Bronchial epithelial cell (primary cell): ENCODE measurements at places on chromosomes 1 and 21. TPM values are rescaled to one million over a fixed set of nuclear protein-coding genes. Genes with fewer than 3 reads are reported as not detected.

Gene LRRC8B
- total RNA-seq, result 7.6 and 17.5 TPM in 2 replicates

Gene BRDT
- total RNA-seq, result not detected in 2 replicates

Gene ADAMTS5
- 0.26 TPM in 1 of 2 replicates, not detected in the other for total RNA-seq

DNA sequence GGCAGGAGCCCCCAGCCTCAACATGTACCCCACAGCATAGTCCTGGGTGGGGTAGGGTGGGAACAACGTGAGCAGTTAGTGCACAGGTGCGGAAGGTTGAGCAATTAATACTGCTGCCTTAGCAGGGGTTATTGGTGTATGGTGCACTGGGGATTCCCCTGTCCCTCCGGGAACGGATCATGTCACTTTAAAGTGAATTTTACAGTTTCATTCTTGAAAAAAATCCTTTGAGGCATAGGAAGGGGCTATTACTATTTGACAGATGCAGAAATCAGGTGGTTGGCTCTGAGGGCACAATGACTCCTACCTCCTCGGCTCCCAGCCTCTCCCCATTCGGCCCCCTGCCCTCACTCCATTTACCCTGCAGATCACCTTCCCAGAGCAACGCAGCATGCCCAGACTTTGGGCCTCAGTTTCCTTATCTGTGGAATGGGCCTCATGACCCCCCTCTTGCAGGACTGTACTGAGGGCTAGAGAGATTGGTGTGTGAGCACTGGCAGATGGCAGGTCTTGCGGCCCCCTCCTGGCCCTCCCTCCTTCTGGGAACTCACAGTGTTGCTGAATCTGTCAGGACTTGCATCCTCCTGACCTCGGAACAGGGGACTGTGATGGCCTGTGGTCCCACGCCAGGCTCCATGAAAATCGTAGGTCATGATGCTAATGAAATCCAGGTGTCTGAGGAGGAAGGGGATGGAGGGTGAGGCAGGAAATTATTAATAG lies 5.1 kb upstream of the MYBPH start:
- DNase-seq, result no peak

DNA sequence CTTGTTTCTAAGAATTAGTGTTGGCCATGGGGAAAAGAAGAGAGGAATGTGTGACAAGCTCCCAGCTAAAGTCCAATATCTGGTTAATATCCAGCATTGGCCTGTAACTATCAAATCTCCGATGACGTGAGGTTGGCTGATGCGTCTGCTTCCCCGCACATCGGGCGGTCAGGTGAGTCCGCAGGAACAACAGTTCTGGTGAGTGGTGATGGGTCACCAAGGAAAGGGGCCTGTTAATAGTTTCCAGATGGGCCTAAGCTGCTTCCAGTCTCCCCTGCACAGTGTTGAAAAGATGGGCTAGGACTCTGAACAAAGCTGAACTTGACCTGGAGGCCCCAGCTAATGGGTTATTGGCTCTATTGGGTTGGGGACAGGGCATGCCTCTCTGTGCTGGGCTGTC lies 193.1 kb upstream of the EDN2 start:
- no peak for DNase-seq

DNA sequence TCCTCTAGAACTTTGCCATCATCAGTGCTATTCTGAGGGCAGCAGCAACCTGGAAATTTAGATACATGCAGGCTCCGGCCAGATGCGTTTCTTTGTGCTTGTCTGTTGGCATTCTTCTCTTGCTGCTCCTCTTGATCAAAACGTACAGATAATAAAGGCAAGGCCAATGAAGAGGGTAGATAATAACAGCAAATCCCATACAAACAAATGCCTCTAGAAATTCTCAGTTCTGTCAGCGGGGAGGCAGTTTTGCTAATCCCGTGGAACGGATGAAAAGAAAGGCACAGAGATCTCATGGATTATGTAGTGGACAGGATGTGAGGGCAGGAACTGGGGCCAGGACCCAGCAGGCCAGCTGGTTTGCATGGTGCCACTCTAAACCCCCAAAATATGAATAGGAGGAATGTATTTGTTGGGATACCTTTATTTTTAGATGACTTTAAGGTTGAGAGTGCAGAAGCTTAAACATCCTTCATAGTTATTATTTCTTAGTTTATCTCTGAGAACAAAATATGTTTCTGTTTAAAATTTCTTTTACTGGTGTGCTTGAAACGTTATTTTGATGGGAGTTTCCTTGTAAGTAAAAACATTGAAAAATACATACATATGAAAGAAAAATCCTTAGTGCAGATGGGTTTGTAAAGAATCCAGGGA lies 1.5 kb downstream of the ITSN1 start:
- no peak for DNase-seq

GRCh38 chr1:63640633-63641567 lies 47.7 kb downstream of the PGM1 start:
- no peak for DNase-seq

- DNase-seq, result no peak
These were observed 23.8 kb downstream of the PMVK start for GRCh38 chr1:154912755-154913154.

GRCh38 chr1:244289991-244290785 lies 161.5 kb downstream of the ADSS2 start:
- peak; percentile 21 for DNase-seq

GRCh38 chr1:18915341-18915740 lies 13.0 kb upstream of the ALDH4A1 start:
- no peak for DNase-seq

DNA sequence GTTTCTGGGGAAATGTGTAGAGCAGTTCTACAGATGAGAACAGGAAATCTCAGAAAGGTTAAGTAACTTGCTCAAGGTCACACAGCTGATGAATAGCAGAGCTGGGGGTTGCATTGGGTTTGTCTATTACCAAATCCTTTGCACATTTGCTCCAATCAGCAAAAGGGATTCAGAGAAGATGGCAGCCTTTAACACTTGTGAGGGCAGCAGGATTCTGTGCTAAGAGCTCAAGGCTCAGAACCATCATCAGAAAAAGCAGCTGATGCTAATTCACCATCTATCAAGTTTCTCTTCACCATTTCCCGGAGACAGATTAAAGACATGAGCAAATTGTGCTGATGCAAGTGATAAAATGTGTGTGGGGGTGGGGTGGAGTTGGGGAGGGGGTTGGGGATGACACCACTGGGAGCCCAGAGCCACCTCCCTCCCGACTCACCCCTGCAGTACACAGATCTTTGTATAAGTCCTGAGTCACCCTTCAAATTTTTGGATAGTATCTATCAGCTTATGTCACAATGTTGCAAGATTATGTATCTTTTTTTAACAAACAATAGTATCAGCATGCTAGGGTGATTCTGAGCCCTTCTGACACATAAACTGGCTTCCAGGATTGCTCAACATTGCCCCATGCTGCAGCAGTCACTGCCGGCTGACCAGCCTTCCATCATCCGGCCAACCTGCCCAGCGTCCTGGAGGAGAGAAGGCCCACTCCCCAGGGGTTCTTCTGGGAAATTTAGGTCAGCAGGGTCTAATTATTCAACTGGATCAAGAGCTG lies 2.8 kb upstream of the SPSB1 start:
- peak; percentile 90 for DNase-seq
